ENCODE measurements at places on chromosomes 6 and 20.

DNA sequence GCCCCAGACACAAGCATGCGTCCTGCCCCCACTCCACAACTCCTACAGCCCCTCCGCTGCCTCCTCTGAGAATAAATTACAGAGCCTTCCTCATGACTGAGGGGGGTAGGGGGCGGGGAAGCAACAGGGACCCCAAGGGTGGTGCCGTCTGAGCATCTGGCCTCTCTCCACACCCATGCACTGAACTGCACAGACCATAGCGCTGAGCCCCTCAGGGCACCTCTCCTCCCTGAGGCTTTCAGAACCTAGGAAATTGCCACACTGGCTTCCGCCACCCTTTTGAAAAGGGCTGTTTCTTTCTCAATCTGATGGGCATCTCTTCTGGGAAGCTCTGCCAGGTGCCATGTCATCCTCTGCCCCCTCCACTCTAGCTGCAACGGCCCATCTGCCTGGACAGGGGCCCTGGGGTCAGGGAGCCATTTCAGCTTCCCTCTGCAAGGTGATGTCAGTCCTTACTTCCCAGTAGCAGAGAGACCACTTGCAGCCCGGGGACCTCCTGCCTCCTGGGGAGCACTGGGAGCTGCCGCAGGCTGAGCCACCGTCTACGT lies 2.5 kb downstream of the CST7 start:
- DNase-seq, result no peak

- no peak for DNase-seq
Measured at GRCh38 chr20:62344092-62344491, 23.0 kb downstream of the LAMA5 start.

GRCh38 chr20:24797113-24797512 lies 152.0 kb upstream of the CST7 start:
- DNase-seq, result no peak

GRCh38 chr6:36779227-36779626 lies 60.0 kb downstream of the CPNE5 start:
- no peak for DNase-seq

GRCh38 chr6:25954756-25955155 lies 7.8 kb upstream of the TRIM38 start:
- DNase-seq, result no peak

All from activated CD4-positive, alpha-beta T cell treated with anti-CD3 and anti-CD28 coated beads, Interleukin-2, amount 10 ng/mL, durations not matched to agents 24 days and 14 days (primary cell).